ENCODE measurements at places on chromosomes 3 and 15. TPM values are rescaled to one million over a fixed set of nuclear protein-coding genes. Genes with fewer than 3 reads are reported as not detected.

UQCC5 gene
- total RNA-seq, result 7.7 TPM

ST3GAL6 gene
- 6.6 TPM for total RNA-seq

PSTPIP1 gene
- 23.3 TPM for total RNA-seq

DNA sequence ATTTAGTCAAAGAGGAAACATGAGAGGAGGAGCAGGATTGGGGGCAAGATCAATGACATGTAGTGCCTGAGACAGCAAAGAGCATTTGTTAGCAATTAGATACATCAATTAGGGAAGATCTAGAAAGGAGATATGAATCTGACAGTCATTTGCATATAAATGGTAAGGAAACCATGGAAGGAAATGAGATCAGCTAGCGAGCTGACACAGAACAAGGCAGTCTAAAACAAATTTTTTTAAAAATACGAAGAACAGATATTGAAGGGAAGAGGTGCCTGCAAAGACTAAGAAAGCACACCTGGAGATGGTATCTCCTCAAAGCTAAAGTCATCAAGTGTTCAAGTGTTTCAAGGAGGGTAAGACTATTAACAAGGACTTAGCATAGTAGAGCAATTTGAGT lies 4.6 kb downstream of the EPM2AIP1 start:
- DNase-seq, result no peak

GRCh38 chr3:38519651-38520050 lies 23.5 kb downstream of the EXOG start:
- DNase-seq, result no peak
